ENCODE measurements at places on chromosomes 1 and 21.

DNA sequence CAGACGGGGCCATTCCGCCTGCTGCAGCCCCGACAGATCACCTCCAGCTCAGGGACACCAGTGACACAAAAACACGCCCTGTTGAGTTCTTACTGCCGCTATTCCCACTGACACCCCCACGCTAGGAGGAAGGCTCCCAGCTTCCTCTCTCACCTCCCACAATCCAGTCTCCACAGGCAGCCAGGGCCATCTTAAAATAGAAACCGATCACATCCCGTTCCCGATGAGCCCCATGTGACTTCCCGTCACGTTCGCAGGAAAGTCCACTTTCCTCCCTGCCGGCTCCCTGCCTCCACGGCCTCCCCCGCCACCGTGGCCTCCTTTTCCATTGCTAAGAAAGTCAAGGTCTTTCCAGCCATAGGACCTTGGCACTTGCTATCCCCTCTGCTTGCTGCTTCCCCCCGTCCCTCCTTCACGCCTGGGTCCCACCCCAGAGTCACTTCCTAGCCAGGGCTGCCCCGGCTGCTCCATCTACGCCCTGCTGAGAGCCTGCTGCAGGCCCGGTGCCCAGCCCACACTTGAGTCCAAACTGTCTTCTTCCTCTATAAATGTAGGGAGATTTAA, 24.0 kb upstream of the DDOST start:
- no peak for DNase-seq

- DNase-seq = no peak
Measured at GRCh38 chr1:3547055-3548005, 64.0 kb downstream of the MEGF6 start.

GRCh38 chr1:40185951-40186864, 25.0 kb downstream of the RLF start:
- DNase-seq = peak; percentile 87

GRCh38 chr1:11458811-11459275, 20.1 kb upstream of the DISP3 start:
- DNase-seq = no peak

GRCh38 chr1:175494950-175495349, 248.4 kb downstream of the TNR start:
- no peak for DNase-seq

DNA sequence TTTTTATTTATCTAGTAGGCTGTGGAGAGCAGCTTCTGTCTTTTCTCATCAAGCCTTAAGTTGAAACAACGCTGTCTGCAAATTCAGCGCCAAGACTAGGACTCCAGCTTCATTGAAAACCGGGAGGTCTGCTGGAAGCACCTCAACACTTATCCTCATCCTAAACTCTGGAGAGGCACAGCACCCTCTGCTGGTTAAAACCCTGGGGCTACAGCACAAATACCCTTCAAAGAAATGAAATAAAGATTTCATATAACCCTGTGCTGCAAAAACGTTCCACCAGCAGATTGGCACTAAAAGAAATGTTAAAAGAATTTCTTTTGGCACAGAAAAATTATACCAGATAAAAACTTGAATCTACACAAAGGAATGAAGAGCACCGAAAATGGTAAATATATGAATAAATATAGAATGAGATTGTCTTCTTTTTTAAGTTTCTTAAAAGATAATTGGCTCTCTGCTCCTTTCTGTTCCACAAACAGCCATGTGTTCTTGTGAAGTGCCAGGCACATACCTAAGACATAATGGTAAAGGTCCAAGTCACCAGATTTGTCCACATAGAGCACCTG, 227.7 kb upstream of the SAMSN1 start:
- DNase-seq = no peak

GRCh38 chr1:33244809-33245186, 11.5 kb upstream of the ZNF362 start:
- no peak for DNase-seq

DNA sequence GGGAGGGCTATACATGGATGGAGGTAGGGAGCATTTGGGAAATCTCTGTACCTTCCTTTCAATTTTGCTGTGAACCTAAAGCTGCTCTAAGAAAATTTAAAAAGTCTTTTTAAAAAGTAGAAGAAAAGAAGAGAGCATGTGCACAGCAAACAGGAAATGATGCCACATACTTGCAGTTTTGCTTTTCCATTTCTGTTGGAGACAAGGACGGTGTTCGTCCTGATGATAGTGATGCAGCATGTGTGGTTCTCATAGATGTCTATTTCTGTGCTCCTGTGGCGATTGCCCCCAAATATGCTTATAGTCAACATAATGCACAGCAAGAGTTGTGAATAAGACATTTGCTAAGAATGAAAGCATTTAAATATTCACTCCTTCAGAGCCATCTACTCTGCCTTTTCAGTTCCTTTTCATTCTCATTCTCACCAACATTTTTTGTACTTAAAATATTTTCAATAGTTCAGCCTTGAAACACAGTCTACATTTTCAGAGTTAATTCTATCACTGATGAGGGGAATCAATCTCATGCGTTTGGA, 66.6 kb downstream of the LRRC8C start:
- no peak for DNase-seq

DNA sequence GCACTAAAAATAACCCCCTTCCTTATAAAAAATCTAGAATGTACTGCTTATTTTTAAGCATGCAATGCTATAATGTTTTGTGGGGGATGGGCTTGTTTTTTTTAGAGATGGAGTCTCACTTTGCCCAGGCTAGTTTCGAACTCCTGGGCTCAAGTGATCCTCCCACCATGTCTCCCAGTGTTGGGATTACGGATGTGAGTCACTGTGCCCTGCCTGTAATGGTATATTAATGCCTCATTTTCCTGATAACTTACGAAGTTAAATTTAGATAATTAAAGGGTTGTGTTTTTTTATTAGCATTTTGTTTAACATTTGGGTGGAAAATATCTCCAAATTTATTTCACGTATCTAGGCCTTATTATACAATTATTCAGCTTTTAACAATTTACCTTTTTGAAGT, 6.5 kb downstream of the RNF11 start:
- no peak for DNase-seq

Data from HCEC 1CT (cell line).